ENCODE measurements at places on chromosomes 16 and 17.

DNA sequence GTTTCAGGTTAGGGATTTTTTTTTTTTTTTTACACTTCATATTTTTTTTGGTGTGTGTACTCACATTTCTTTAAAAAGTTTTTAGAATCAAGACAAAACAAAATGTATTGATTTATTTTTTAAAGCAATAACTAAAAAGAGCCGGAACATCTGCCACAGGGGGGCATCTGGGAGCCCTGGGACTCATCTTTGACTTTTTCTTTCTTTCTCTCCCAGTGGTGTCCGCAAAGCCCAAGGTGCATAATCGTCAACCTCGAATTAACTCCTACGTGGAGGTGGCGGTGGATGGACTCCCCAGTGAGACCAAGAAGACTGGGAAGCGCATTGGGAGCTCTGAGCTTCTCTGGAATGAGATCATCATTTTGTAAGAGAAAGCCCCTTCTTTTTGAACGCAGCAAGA lies 36.3 kb downstream of the WWP2 start:
- no peak for DNase-seq

GRCh38 chr17:31843070-31843745 lies 15.8 kb downstream of the COPRS start:
- peak; percentile 82 for DNase-seq

DNA sequence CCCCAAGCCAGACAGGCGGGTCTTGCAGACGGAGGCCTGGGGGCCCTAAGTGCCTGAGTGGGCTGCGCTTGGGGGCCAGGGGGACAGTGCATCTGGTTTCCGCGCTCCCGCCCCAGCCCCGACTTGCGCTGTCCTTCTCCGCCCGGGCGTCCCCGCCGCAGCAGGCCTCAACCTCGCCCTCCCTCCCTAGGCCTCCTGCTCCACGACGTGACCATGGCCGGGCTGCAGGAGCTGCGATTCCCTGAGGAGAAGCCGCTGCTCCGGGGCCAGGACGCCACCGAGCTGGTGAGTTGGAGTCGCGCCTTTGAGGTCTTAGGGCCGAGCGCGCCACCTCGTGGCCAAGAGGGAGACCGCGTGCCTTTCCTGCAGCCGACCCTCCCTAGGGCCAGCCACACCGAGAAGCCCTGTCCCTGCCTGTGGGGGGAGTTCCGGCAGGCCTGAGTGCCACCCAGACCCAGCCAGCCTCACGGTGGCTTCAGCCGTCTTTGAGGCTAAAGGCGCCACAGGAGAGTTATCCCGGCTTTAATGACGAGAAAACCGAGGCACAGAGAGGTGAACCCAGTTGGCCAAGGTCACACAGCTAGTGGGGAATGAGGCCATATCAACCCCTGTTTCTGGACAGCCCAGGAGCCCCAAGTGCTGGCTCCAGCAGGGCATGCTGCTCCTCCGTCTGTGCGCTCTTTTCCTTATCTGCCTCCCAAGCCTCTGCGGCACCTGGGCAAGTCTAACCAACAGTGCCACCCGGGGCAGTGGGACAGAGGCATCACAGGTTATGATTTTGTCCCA lies 12.2 kb upstream of the NDRG4 start:
- peak; percentile 80 for DNase-seq

DNA sequence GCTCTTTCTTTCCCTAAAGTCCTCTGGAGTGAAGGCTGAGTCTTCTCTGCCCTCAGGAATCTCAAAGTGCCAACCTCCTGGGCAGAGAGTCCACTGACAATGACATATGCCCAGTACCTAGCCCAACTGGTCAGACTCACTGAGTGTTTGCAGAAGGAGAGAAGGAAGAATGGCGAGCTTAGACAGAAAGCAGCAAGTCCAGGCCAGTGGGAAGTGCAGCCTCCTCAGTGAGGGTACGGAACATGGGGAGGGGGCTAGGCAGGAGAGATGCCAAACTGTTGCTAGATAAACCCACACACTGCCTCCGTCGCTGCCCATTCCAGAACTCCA lies 678 bp downstream of the EXOC7 start:
- DNase-seq, result no peak

DNA sequence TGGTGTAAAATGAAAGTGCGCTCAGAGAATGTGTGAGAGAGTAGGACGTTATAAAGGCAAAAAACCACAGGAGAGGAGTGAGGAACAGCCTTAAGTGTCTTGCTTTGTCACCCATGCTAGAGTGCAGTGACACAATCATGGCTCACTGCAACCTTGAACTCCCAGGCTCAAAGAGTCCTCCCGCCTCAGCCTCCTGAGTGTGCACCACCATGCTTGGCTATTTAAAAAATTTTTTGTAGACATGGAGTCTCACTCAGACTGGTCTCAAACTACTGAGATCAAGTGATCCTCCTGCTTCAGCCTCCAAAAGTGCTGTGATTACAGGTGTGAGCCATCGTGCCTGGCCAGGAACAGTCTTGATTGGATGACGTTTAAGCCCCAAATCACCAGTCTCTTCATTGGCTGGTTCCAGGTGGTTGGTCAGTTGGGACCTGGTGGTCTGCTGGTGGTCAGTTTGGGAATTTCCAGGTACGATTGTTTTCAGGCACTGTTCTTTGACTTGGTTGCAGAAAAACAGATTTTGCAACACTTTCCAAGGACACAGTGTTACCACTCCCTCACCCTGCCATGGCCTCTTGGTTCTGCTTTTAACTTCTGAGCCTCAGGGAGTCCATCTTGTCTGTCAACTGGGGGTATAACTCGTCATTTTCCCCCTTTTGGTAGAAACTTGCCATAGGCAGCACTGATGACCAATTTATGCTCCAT lies 21.2 kb downstream of the DHODH start:
- DNase-seq, result no peak

- DNase-seq, result no peak
Measured at GRCh38 chr16:87658564-87659225, 56.4 kb downstream of the JPH3 start.

- DNase-seq, result no peak
Measured at GRCh38 chr16:24571096-24571495, 31.7 kb downstream of the RBBP6 start.

- peak; percentile 77 for DNase-seq
Measured at GRCh38 chr17:412211-413015, 59.8 kb upstream of the RPH3AL start.

DNA sequence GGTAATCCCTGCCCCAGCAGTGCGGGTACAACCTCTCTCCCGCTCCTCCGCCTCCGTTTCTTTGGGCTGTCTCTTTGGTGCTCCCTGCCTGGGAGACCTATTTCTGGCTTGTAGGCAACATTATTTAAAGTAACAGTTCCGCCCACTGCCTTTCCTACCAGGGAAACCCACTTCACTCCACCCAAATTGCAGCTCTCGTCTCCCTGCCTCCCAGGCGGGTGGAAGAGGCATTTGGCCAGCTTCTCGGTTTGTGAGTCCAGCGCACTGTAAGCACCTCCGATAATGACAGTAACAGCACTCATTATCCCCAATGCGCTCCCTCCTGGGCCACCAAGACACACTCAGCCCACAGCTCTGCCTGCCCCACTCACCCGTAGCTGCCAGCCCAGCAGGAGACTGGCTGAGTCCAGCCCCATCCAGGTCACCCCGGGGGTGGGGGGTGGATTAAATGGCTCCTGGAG lies 165.1 kb upstream of the CDC42EP4 start:
- DNase-seq, result peak; percentile 17
